ENCODE measurements at places on chromosomes 3 and 15.

GRCh38 chr3:194900854-194901522 is 215.3 kb downstream of the FAM43A start:
- DNase-seq, result no peak
- H3K4me3 ChIP-seq, result no peak overlapping the region
- no peak overlapping the region for H3K27ac ChIP-seq
- H3K36me3 ChIP-seq, result no peaks in the 10 kb centered on the region

DNA sequence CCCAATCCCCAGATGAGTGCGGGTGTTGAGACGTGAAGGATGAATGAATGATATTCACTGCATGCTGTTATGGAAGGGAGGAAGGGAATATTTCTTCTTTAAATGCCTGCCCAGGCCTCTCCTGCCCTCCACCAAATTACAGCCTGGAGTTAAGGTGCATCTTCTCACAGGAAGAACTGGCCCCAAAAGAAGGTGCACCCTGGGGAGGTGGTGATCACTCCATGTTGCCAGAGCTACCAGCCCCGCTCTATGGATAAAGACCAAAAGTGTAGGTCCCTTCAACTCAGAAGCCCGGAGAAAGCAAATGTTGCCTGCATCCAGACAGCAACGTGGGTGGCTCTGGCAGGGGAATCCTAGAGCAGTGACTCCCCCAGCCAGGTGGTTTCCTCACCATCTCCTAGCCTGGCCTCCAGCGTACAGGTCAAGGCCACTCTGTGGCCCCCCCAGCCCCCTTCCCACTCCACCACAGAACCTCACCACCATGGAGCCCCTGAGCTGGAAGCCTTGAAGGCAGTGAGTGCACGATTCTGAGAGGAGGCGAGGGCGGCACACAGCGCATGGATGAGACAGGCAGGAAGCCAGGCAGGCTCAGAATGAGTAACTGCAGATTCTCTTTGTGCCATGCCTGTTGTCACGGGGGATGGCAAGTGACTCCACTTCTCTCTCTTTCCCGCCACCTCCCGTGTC is 3.5 kb upstream of the VIPR1 start:
- H3K4me3 ChIP-seq, result no peak overlapping the region
- no peak for DNase-seq
- H3K27ac ChIP-seq, result no peak overlapping the region
- no peaks in the 10 kb centered on the region for H3K36me3 ChIP-seq

GRCh38 chr3:169310184-169310939 is 353.1 kb downstream of the MECOM start:
- no peak for DNase-seq
- H3K27me3 ChIP-seq, result no peaks in the 10 kb centered on the region
- no peak overlapping the region for H3K4me3 ChIP-seq
- H3K27ac ChIP-seq, result no peak overlapping the region
- no peaks in the 10 kb centered on the region for H3K36me3 ChIP-seq

DNA sequence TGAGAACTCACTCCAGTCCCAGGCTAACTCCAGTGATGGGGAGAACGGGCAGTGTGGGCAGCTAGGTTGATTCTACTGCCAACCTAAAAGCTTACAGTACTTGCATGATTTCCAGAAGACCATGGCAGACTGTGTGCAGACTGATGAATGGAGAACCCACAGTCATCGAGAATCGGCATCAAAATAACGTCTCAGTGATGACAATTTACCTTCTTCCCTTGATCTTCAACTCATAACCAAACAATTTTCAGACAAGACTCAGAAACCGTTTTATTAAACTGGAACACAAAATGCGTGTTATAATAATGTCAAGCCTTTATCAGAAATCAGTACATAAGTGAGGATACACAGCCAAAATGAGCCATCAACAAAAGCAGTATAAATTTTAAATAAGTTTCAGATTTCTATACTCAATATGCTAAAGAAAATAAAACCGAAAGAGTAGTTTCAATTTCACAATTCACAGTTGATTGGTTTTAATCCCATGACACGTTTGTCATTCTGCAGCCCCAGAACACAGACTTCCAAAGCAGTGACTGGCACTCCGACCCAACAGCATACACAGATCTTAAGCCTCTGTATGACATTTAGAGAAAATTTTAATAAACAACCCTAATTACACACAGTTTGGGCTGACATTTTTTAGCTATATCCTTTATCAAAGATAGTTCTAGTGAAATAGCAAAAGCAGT is 54.5 kb downstream of the ZMAT3 start:
- H3K27me3 ChIP-seq, result peaks cover 7% of the 10 kb centered on the region
- H3K27ac ChIP-seq, result no peak overlapping the region
- peaks cover 3% of the 10 kb centered on the region for H3K36me3 ChIP-seq

GRCh38 chr3:63921741-63922482 is 9.7 kb upstream of the SCAANT1 start:
- peaks cover 69% of the 10 kb centered on the region for H3K36me3 ChIP-seq
- H3K27me3 ChIP-seq, result no peaks in the 10 kb centered on the region
- H3K4me1 ChIP-seq, result peaks cover 12% of the 10 kb centered on the region
- H3K27ac ChIP-seq, result no peak overlapping the region
